ENCODE measurements at places on chromosomes 2 and 18. TPM values are rescaled to one million over a fixed set of nuclear protein-coding genes. Genes with fewer than 3 reads are reported as not detected.
A peak's percentile ranks its signal among the peaks of the same experiment; 100 is the strongest.

DNA sequence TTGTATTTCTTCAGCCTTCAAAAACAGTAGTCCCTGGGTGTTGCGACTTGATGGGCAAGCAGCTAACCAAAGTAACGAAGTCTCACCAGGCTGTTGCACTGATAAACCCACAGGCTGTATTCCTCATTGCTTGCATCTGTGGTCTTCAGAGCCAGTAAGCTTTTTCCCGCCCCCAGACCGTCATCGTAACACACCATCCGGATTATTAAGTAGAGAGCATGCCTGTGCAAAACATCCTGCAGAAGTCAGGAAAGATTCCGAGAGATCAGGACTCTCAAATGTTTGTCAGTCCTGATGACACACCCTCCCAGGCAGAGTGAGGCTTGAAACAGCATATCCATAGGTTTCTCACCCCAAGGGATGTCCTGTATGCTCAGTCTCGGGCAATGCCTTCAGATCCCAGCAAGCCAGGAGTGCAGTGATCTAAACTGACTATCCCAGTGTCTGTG, 15.9 kb downstream of the ITGB1BP1 start:
- no peak for DNase-seq

DNA sequence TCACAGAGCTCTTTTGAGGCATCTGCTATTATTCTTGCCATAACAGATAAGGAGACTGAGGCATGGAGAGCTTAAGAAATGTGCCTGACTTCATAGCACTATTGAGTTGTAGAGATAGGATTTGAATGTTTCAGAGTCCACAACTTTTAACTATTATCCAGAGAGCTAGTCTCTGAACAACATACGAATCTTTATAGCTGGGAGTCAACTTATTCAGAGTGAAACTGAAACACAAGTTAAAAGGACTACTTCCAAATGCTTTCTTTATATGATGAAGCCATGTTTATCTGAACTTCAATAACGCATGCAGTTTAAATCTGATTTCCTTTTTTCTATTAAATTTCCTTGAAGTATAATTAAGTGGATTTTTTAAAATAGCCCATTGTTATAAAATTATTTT, 268.8 kb downstream of the IKZF2 start:
- no peak for DNase-seq

DNA sequence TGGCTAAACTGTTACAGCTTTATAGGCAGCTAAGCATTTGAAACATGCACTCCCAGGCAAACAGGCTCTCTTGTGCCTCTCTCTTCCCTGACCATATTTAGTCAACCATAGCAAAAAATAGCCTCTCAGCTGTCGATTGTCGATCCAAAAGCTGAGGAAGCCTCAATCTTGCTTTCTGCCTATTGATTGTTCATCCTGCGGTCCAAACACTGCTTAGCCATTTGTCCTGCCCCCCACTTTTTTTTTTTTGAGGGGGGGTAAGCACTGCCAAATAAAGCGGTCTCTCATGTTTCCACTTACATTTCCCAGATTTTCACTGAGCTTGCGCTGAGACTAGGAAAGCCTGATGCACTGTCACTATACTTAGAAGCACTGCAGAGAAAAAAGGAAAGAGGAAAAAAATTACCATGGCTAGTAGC, 90.8 kb downstream of the MIB1 start:
- no peak for DNase-seq

DNA sequence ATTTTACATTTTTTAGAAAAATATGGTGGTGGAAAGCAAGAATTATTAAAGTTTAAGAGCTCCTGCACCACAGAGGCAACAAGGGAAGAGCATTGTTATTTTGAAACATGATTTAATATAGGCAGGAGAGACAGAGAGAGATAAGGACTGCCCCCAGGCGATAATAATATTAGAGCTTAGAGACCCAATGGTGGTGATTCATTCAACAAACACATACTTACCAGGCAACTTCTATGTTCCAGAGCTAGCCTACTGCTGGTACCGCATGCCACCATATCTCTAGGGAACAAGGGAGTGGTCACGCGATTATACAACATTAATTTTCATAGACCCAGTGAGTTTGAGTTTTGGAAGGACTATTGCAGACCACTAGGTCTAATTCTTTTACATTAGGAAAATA, 327.8 kb upstream of the SOX11 start:
- no peak for DNase-seq

GRCh38 chr2:113776949-113777348, 20.5 kb upstream of the SLC35F5 start:
- no peak for DNase-seq

DNA sequence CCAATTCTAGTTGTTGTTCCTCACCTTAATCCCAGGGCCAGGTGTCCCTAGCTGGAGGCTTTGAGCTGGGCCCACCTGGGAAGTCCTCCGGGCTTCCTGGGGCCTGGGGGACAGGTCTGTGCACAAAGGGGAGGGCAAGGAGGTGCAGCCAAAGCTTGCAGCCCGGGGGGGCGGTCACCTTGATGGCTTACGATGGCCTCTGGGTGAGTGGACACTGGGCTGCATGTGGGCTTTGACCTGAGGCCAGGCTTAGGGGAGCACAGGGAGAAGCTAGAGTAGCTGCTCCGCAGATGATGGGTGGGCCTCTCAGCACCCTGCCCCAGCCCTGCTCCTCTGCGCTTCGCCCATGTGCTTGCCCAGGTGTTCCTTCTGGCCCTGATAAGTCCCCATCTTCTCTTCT, 41.8 kb upstream of the HAAO start:
- DNase-seq: no peak

DNA sequence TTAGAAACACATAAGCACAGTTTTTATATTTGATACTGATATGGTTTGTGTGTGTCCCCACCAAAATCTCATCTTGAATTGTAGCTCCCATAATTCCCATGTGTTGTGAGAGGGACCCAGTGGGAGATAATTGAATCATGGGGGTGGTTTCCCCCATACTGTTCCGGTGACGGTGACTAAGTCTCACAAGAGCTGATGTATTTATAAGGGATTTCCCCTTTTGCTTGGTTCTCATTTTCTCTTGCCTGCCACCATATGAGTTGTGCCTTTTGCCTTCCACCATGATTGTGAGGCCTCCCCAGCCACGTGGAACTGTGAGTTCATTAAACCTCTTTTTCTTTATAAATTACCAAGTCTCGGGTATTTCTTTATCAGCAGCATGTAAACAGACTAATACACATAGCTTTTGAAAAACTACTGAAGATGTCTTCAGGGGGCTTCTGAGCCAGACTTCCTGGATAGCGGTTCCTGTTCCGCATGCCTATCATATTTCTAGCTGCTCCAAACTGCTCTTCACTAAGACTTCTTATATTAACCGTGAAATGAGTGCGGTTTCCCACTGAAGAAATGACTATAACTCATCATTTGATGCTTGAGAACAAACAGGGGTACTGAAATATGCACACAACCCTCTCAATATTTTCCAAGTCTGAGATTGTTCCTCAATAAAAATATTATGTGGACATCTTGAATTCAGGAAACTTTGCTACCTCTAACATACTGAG, 75.8 kb downstream of the SPHKAP start:
- DNase-seq: no peak

- DNase-seq: no peak
Observed at GRCh38 chr2:46193356-46193755, 103.9 kb upstream of the EPAS1 start.

GRCh38 chr2:143545949-143546255, 416.7 kb downstream of the ARHGAP15 start:
- no peak for DNase-seq

GRCh38 chr2:172863341-172863740, 127.7 kb downstream of the RAPGEF4 start:
- DNase-seq: no peak

- no peak for DNase-seq
Observed at GRCh38 chr2:31078579-31079105, 59.6 kb downstream of the GALNT14 start.

GRCh38 chr18:30358555-30358954, 684.0 kb downstream of the DSC3 start:
- no peak for DNase-seq

DNA sequence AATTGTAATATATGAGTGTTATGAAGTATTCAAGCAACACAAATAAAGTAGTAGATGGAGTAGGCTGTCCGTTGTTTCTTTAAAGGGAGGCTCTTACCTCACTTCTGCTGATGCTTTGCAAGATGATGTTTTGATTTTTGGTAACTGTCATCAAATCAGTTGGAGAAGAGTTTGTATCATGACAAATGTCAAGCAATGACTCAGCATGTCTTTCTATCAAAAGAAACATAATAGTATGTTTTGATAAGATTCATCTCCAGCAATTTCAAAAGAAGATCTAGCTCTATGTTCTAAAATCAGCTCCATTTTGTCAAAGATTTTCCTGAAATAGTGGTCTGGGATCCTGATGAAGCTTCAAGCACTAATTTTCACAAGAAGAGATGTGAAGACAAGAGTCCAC, 25.6 kb downstream of the MAP3K19 start:
- no peak for DNase-seq

DNA sequence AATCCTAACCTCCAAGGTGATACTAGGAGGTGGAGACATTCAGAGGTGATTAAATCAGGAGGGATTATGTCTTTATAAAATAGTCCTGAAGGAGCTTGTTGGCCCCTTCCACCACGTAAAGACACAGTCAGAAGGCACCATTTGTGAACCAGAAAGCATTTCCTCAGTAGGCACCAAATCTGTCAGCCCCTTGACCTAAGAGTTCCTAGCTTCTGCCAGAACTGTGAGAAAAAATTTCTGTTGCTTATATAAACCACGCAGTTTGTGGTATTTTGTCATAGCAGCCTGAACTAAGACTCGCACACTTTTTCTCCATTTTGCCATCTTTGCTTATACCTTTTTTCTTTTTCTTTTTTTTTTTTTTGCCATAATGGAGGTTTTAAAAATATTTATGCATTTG, 18.6 kb upstream of the NARS1 start:
- DNase-seq: no peak

DNA sequence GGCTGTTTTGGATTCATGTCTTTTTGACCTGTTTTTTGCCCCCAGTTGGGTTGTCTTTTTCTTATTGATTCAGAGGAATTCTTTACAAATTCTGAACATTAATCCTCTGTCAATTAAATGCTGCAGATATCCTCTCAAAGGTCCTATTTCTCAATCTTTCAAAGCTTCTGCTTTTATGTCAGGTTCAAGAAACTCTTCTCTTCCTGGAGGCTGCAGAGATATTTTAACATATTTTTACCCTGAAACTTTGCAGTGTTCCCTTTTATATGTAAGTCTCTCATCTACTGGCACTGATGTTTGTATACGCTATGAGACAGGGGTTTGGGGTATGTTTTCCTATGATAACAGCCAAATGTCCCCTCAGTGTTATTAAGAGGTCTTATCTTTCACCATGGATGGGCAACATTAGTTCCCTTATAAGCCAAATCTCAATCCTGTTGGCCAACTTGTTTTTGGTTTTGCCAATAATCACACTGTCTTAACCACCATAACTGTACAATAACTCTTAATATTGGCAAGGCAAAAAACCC, 159.3 kb downstream of the HDAC4 start:
- no peak for DNase-seq

- peak; percentile 53 for DNase-seq
Observed at GRCh38 chr2:85999061-85999831, 106.4 kb downstream of the POLR1A start.

DNA sequence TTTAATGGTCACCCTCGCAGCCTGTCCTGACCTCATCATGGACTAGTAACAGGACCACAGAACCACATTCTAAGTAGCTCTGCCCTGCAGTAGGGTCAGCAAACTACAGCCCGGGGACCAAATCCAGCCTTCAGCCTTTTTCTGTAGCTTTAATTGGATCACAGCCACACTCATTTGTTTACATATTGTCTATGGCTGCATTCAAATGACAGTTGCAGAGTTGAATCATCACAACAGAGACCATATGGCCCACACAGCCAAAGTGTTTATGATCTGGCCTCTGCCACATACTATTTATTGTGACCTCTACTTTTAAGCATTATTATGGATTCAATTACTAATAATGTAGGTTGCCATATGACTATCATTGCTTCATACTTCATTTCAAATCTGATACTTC, 47.7 kb downstream of the MAP3K19 start:
- DNase-seq: no peak

- no peak for DNase-seq
Observed at GRCh38 chr2:60992985-60993392, 24.5 kb upstream of the PEX13 start.

DNA sequence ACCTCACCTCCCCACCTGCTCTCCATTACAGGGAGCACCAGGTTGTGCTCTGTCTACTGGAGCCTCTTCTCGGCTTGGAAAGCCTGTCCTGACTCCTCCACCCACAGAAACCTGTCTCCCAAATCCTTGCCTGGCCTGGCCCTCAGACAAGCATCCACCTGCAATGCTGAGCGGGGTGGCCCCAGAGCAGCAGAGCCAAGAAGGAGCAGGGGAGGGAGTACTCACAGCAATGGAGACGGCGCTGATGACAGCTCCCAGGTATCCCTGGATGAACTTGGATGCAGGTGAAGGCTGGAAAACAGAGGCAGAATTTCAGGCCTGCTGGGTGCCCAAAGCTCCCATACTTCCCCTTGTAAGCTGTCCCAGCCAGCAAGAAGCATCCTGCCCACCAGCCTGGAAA, 72.8 kb downstream of the SFXN5 start:
- no peak for DNase-seq

GRCh38 chr2:39266916-39267434, 23.2 kb upstream of the CDKL4 start:
- no peak for DNase-seq

DNA sequence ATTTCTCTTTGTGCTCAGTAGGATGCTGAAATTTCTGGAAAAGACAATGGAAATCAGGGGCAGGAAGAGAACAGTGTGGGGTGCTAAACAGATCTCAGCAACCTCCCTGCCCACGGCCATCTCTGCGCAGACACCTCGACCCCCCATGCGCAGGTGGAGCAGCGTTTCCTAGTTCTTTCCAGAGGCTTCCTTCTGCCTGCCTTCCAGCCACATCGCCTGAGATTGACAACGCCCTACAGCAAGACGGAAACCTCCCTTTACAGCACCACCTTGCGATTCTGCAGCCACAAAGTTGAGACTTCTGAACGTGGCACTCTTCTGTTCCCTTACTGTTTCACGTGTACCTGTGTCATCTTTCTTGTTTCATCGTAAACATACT, 31.4 kb upstream of the CASP8 start:
- DNase-seq: no peak

DNA sequence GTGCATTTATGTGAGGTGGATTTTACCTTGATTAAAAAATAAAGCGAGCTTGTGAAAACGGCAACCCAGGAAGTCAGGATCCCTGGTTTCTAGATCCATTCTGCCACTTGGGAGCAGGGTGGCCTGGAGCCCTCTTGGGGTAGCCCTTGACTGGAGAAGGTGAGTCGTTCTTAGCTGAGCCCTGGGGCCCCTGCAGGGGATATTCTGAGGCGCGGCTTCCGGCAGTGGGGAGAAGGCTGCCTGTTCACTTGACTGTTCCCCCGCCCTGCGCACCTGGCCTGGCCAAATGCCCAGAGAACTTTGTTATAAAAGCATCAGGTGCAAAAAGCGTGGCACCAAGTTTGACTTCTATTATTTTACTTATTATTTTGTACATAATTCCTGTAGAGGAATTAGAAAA, 221.9 kb downstream of the DYSF start:
- DNase-seq: no peak

GRCh38 chr2:196163285-196163684, 8.1 kb downstream of the STK17B start:
- no peak for DNase-seq

Gene TCF23
- not detected for total RNA-seq

Gene REG3G
- not detected for total RNA-seq

Gene REG1B
- not detected for total RNA-seq

Gene ANKRD30B
- not detected for total RNA-seq

Gene DSC2
- not detected for total RNA-seq

Gene KCNS3
- total RNA-seq: not detected

Gene TXNDC2
- not detected for total RNA-seq

Gene SERPINB3
- not detected for total RNA-seq
